ENCODE measurements at places on chromosomes 11 and 22.

DNA sequence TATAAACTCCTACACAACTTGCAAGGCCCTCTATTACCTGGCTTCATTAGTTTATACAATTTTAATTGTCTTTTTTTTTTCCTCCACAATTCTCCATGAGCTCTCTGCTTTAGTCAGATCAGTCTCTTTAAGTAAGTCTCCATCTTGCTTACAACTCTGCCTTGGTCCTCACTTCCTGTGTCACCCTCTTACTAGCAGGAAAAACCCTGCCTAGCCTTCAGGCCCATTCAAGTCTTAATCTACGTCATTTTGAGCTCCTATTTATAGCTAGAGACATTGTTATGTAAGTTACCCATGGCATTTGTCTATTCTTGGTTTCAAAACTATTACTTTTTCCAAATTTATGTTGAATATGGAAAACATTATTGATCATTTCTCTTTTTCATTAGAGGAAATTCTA lies 177.4 kb downstream of the SBF2 start:
- no peak for DNase-seq

GRCh38 chr22:39925909-39926679 lies 25.2 kb downstream of the GRAP2 start:
- DNase-seq: no peak

- no peak for DNase-seq
These were observed 7.2 kb downstream of the MS4A15 start for GRCh38 chr11:60763692-60764369.

DNA sequence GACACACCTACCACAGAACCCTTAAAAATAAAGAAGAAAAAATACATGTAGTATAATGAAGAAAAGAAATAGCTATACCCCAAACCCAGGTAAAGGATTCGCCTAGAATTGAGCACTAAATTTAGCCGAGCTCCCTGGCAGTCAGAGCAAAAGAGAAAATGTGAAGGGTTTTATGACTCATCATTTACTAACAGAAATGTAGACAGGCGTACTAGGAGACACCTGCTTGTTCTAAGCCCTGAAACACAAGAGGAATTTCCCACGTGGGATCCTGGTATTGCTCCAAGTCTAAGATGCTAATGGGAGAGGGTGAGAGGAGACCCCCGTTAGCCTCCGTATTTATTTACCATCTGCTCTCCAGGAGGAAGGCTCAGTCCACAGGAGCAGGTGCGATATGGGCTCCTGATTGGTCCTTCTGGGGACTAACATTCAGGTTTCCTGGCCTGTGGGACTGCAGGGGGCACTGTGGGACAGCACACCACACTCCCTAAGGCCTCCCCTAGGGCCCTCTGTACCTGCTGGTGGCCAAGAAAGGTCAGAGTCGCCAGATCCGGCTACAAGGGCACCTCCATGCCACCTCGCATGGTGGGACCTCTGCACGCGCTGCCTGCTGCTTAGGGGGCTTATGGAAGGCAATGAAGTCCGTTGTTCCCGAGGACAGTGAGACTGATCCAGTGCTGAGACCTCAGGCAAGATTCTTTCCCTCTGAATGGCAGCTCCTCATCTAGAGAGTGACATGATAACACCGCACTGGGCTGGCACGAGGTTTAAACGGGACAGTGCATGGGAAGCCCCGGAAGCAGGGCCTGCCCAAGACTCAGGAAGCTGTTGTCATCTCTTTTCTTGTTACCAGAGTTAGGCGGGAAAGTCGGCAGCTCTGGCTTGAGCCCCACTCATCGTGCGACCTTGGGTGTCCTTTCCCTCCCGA lies 25.8 kb downstream of the KCNC1 start:
- DNase-seq: peak; percentile 53

DNA sequence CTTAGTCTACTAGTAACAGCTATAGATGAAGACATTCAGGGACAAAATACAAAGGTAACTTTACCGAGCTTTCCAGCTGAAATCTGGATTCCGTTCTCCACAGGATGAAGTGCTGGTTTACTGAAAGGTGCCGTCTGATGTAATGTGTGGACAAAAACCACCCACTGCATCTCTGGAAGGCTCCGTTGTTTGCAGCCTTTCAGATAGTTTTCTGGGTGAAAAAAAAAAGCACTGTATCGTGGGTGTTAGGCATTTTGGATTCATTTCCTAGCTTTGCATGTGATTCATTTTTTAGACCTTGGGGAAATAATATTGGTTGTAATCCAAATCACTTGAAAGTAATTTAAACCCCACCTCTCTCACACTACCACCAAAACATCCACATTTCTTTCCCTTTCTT lies 10.4 kb downstream of the JAM3 start:
- no peak for DNase-seq

GRCh38 chr11:68929135-68929534 lies 25.4 kb downstream of the IGHMBP2 start:
- DNase-seq: no peak

- DNase-seq: no peak
These were observed 5.0 kb downstream of the ARHGAP42 start for GRCh38 chr11:100691896-100692653.

- no peak for DNase-seq
These were observed 55.3 kb downstream of the TRPC6 start for GRCh38 chr11:101528541-101528940.

GRCh38 chr11:58640386-58641023 lies 18.0 kb downstream of the CNTF start:
- DNase-seq: no peak

DNA sequence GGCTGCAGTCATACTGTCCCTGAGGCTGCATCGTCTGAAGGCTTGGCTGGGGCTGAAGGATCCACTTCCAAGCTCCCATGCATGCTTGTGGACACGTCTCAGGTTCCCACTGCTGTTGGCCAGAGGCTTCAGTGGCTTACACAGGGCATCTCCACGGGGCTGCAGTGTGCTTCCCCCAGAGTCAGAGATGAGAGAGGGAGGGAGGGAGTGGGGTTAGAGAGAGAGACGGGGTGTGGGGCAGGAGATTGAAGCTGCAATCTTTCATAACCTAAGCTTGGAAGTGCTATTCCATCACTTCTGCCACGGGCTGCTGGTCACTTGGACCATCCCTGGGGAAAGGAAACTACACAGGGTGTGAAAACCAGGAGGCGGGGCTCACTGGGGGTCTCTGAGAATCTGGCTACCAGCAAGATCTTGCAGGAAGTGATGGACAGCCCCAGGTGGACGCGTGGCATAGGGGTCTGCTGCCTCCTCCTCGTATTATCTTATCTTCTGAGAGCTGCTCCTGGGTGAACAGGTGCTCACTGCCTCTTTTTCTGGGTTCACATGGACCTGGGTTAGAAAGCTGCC lies 63.0 kb upstream of the MYEOV start:
- DNase-seq: no peak

DNA sequence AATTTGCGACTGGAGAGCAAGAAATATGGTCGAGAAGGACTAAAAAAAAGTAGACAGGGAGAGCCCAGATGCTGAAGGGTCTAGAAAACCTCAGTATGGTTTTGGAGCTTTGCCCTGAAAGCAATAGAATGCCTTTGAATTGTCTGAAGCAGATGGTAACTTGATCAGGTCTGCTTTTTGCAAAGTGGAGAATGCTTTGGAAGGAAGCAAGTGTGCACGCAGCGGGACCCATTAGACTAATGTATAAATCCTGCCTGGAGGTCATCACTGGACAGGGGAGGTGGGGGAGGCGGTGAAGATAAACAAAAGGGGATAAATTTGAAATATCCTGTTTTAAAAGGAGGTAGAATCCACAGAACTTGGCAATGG lies 757 bp upstream of the HINFP start:
- DNase-seq: no peak

DNA sequence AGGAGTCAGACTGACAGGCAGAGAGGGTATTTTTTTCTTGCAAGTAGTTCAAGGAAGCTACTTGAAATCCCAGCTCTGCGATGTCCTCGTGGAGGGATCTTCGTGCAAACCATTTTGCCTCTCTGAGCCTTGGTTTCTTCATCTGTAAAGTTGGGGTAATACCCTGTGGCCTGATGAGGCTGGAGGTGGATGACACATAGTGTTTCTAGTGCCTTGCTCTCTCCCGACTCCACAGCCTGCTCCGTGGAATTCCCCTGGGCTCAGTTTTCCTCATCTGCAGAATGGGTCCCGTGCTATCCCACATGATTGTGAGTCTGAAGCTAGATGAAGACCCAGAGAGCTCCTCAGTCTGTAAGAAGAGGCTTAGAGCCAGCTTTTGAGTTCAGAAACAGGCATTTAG lies 32.7 kb downstream of the DAGLA start:
- no peak for DNase-seq

- DNase-seq: peak; percentile 15
These were observed 1236.4 kb downstream of the FAM181B start for GRCh38 chr11:81497202-81497804.

- no peak for DNase-seq
These were observed 29.5 kb downstream of the UBASH3B start for GRCh38 chr11:122685041-122685440.

DNA sequence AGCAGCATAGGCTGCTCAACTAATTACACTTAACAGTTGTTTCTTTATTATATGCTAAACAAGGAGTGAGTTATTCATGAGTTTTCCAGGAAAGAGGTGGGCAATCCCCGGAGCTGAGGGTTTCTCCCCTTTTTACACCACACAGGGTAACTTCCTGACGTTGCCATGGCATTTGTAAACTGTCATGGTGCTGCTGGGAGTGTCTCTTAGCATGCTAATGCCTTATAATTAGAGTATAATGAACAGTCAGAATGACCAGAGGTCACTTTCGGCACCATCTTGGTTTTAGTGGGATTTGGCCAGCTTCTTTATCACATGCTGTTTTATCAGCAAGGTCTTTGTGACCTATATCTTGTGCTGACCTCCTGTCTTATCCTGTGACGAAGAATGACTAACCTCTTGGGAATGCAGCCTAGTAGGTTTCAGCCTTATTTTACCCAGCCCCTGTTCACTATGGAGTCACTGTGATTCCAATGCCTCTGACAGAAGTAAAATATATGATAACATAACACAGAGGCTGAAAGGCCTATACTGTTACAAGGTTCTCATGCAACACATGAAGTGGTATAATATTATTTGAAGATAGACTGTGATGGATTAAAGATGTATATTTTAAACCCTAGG lies 41.3 kb upstream of the RDX start:
- peak; percentile 59 for DNase-seq

DNA sequence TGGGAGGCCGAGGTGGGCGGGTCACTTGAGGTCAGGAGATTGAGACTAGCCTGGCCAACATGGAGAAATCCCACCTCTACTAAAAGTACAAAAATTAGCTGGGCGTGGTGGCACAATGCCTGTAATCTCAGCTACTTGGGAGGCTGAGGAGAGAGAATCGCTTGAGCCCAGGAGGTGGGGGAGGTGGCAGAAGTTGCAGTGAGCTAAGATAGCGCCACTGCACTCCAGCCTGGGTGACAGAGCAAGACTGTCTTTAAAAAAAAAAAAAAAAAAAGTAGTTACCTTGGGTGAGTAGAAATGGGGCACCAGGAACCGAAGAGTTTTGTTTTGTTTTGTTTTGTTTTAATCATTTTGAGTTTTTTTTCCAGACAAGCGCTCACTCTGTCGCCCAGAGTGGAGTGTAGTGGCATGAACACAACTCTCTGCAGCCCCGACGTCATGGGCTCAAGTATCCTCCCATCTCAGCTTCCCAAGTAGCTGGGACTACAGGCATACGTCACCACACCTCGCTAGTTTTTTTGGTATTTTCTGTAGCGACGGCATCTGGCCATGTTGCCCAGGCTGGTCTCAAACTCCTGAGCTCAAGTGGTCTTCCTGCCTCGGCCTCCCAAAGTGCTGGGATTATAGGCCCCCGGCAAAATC lies 15.8 kb downstream of the THAP12 start:
- DNase-seq: no peak

- no peak for DNase-seq
These were observed 13.7 kb downstream of the ARHGEF17 start for GRCh38 chr11:73321604-73322381.

GRCh38 chr11:96237766-96238266 lies 105.2 kb downstream of the MAML2 start:
- no peak for DNase-seq

GRCh38 chr11:117770061-117770460 lies 27.0 kb downstream of the DSCAML1 start:
- DNase-seq: no peak

Data from activated CD4-positive, alpha-beta T cell treated with anti-CD3 and anti-CD28 coated beads for 48 hours (primary cell).